ENCODE measurements at places on chromosomes 2 and 18.

DNA sequence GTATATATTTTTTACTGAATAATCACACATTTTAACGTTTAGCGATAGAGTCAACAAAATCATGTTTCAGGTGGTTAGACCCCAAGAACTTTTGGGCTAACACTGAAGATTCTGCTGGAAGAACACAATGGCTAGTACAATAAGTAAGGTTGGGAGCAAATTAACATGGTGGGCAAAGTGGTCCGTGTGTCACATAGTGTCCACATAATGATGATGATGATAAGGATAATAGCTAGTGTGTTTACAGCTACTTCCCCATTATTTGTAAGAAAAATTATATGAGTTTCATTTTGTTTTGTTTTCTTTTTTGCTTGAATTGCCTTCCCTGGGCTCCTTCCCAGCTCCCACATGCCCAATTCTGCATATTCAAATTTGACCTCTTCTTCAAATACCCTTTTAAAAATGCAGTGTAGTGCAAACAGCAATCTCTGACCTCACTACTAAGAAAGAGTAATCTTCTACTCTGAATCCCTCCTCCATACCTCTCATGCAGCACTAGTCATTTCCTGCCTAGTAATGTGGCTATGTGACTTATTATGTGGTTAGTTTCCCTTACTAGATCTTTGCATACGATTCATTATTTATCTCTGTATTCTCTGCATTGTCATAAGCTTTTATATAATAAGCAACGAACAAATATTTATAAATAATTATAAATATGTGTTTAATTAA lies 16.9 kb upstream of the VPS54 start:
- DNase-seq: no peak

- no peak for DNase-seq
Measured at GRCh38 chr2:12455661-12456060, 261.1 kb upstream of the TRIB2 start.

DNA sequence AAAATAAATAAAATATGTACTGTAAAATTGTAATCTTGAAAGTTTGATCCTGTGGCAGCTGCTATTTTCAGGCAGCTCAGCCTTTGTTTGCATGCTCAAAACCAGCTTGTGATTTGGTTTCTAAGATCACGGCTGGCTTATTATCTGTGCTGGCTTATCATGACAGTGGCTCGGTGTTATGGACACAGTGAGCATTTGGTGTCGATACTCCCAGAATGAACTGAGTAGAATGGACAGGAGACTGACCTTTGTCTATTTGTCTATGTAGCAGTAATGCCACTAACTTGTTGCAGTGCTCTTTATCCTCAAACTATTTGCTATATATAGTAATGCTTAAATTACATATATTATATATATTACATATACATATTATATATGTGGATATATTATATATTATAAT lies 58.8 kb downstream of the NEDD4L start:
- no peak for DNase-seq

- DNase-seq: no peak
Measured at GRCh38 chr2:15348636-15349035, 212.5 kb downstream of the NBAS start.

DNA sequence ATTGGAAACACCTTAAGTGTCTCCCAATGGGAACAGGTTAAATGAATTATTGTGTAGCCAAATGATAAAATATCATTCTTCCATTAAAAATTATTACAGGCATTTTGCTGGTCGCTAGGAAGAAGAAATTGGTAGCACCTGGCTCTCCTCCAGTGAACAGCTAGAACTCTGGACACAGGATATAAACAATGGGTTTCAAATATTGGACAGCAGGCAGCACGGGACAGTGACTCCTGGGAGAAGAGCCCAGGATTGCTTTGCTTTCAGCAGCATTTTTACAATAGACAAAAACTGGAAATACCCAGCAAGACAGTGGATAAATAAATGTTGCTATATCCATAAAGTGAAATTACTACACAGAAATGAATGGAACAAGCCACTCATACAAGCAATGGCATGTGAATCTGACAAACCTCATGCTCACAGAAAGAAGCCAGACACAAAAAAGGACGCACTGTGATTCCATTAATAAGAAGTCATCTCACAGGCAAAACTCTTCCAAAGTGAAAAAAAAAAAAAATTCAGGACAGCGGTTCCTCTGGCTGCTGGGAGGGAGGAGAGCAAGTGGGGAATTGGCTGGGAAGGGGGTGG lies 50.5 kb downstream of the LAMA1 start:
- no peak for DNase-seq
